ENCODE measurements at places on chromosomes 13 and 19.

GRCh38 chr19:5154799-5155426, 185.7 kb downstream of the PTPRS start:
- DNase-seq = no peak

- DNase-seq = no peak
Measured at GRCh38 chr13:49315756-49316482, 68.2 kb downstream of the CDADC1 start.

GRCh38 chr19:39359026-39359425, 16.8 kb downstream of the SAMD4B start:
- DNase-seq = no peak

- no peak for DNase-seq
Measured at GRCh38 chr13:113020323-113021080, 51.5 kb downstream of the MCF2L start.

DNA sequence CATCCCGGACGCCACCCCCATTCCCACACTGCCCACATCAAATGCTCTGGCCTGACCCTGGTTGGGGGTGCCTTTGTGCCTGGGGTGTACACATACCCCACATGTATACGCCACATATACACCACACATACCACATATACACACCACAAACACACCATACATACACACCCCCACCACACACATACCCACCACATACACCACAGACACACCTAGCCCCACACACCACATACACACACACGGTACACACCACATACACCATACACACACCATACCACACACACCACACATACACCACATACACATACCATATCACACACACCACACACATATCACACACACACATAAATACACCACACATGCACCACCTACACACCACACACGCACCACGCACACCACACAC, 10.2 kb downstream of the ERFL start:
- DNase-seq = no peak

DNA sequence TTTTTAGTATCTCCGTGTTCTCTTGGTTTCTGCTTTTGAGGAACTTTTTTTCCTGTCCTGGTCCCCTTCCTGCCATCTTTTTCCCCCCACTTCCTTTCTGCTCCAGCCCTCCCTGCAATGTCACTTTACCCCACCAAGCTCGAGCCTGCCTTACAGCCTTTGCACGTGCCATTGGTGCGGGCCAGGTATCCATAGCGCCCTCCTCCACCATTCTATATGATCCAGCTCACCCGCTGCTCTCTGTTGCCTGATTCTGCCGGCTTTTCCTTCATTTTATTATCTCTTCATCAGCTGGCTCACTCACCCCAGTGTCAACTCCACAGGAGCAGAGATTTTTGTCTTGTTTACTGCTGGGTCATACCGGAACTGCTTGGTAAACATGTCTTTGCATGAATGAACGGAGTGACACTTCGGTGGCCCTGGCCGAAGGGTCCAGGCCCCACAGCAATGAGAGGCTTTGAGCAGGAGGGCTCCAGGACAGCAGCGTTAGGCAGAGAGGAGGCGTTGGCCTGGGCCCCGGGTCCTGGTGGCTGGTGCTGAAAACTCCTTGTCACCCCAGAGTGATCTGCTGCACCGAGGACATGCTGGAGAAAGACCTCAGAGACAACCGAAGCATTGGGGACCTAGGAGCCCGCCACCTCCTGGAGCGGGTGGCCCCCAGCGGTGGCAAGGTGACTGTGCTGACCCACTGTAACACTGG, 1.2 kb downstream of the MRI1 start:
- DNase-seq = no peak

DNA sequence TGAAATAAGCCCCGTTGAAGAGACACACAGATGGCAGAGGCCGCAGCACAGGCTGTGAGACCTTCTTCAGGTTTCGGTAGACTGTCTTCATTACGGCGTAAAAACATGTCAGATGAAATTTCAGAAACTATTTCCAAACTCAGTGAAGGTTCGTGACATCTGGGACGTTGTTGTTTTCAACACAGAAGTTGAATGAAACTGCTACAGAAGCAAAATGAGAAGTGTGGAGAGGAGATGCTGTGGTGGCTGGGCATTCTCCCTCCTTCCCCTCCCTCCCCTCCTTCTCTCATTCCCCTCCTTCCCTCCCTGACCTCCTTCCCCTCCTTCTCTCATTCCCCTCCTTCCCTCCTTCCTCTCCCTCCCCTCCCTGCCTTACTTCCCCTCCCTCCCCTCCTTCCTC, 113.6 kb downstream of the ATP11A start:
- DNase-seq = no peak

DNA sequence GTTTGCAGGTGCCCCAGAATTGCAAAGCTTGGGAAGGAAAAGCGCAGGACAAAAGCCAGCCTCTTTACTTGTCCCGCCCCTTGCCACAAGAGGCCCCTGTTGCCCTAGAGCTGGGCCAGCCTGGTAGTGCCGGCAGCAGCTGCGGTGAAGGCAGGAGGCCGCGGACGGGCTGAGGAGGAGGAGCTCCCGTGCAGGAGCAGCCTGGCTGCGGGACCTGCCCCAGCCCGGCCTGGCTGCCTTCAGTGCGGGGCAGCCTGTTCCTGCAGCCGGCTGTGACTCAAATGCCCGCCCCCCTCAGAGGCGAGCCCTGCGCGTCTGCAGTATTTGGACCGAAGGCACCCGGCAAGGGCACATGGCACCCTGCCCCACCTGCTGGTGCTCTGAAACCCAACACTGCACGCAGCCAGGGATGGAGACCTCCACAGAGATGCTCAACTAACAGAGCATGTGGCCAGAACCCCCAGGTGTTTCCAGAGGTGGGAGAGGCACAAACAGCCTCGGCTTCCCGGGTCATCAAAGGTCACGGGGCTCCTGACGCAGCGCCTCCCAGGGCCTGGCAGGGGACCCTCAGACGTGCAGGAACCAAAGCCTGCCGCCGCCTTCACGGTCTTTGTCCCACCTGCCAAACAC, 29.7 kb downstream of the NAXD start:
- DNase-seq = peak; percentile 50

- no peak for DNase-seq
Measured at GRCh38 chr13:44508562-44509077, 67.5 kb downstream of the TSC22D1 start.

DNA sequence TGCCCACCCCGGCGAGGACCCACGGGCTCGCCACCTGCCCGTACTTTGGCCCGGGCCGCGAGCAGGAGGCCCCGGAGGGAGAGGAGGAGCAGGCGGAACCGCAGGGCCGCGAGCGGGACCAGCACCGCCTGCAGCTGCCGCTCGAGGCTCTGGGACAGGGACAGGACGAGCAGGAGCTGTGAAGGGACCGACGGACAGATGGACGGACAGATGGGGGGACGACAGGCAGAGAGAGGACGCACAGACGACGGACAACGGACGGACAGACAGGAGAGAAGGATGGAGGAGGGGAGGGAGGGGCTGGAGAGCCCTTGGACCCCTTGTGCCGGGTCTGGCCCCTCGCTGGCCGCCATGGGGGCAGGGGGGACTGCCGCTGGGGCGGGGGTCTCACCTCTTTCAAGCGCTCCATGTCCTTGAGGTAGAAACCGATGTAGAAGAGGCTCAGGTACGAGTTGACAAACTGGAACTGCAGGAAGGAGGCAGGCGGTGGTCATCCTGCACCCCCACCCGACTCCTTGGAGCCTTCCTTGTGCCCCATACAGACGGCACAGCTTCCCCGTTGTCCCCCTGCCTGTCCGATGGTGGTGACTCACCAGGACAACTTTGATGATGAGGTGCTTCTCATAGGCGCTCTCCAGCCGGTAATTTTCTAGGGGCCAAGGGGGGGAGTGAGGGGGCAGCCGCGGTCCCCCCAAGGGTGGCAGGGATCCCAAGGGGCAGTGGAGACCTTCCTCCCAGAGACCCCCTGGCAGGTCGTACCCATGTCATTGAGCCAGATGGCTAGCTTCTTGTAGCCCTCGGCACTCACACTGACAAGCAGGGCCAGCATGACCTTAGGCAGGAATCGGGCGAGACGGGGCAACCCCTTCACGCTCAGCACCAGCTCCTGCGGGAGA, 5.0 kb downstream of the ANO8 start:
- no peak for DNase-seq

DNA sequence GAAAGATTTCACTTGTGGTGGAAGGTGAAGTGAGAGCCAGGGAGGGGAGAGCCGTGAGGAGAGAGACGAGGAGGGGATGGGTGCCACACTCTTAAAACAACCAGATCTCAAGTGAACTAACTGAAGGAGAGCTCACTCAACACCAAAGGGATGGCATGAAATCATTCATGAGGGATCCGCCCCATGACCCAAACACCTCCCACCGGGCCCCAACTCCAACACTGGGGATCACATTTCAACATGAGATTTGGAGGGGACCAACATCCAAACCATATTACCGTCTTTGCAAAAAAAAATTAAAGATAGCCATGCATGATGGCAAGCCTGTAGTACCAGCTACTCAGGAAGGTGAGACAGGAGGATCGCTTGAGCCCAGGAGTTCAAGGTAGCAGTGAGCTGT, 34.9 kb upstream of the POP4 start:
- no peak for DNase-seq

- DNase-seq = no peak
Measured at GRCh38 chr13:50116430-50116973, 101.3 kb downstream of the KCNRG start.

- no peak for DNase-seq
Measured at GRCh38 chr19:43311706-43312105, 41.8 kb upstream of the CD177 start.

DNA sequence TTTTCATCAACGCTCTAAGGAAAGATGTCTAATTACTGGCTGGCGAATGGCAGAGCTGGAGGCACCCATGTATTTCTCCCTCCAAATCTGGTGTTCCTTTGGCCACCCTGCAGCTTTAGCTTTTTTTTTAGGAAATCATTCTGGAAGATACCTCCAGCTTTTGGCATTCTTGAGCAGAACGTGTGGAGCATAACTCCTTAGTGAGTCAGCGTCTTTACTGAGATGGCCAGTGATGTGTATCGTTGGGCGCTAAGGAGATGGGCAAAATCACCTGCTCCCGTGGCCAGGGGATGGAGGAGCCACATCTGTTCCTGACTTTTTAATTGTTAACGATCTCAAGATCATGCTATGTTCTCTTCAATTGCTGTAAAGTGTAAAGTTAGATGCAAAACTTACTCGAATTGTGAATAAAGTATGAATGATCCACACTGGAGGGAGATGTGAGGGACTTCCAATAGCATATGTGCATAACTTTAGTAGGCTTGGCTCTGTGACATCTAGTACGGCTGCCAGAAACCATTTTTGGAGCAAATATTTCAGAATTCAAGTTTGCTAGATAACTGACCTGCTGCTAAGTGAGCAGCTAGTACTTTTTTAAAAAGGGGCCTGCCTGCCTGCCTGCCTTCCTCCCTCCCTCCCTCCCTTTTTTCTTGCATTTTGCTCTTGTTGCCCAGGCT, 24.4 kb upstream of the C1QTNF9 start:
- no peak for DNase-seq

DNA sequence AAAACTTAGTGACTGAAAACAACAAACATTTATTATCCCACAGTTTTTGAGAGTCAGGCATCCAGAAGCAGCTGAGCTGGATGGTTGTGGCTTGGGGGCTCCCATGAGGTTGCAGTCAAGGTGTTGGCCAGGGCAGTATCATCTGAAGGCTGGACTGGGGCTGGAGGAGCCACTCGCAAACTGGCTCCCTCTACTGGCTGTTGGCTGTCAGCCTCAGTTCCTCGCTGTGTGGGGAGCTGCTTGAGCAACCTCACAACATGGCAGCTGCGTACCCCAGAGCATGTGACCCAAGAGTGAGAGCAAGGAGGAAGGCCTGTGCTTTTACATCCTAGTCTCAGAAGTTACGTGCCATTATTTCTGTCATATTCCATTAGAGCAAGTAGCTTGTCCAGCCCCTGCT, 9.7 kb downstream of the YJU2 start:
- DNase-seq = no peak

DNA sequence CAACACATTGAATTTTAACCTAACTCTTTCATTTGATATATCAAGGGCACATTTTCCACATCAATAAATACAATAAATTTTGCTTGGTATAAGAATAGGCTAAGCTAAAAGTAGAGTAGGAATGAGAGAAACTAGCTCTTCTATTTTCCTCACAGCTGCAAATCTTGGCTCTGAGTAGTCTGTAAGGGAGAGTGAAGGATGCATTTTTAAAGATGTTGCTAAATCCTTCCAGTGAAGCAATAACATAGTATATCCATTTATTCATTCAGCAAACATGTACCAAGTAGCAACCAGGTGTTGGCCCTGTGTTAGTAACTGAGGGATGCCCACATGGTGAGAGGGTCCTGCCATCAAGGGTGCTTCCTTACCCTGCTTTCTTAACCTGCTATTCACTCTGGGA, 799.9 kb downstream of the PCDH9 start:
- DNase-seq = no peak

DNA sequence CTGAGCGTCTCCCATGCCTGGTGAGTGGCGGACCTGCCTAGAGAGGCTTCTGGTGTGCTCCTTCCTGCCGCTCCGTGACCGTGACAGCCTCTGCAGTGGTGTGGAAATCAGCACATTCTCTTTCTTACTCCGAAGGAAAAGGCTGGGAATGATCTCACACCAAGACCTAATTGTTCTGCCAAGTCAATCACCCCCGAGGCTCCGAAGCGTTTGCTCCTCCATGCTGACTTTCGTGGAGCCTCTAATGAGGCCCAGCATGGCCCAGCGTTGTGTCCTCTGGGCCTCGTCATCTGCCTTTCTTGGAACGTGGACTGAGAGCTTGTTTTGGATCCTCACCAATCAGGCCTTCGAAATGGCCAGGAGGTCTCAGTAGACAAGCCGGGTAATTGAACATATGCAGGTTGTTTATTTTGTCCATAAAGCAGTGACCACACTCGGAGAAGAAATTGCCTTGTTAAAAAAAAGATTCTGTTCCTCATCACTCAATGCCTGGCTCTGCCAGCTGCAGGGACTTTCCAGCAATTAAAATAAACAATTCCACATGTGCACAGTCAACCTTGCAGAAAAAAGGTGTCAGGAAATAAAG, 107.1 kb downstream of the UBL3 start:
- no peak for DNase-seq

GRCh38 chr13:105412171-105412570, 1123.3 kb downstream of the EFNB2 start:
- DNase-seq = no peak

DNA sequence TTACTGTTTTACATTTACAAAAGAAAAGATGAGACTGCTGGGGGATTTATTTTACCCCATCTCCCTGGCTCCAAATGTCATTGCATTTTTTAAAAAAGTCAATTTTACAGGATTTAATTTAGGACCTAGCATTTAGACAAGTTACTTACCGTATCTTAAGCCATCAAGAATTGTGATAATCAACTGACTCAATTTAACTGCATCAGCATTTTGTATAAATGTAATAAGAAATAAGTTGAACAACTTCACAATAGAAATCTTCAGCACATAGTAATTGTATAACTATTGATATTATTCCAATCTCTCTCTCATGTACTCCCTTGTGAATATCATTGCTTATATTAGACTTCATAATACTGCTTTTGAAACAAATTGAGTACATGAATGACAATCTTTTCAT, 907.5 kb upstream of the SLC10A2 start:
- DNase-seq = no peak
